ENCODE measurements at places on chromosomes 5 and 9.

GRCh38 chr5:123421773-123422172, 1.4 kb downstream of the CEP120 start:
- no peak for DNase-seq

DNA sequence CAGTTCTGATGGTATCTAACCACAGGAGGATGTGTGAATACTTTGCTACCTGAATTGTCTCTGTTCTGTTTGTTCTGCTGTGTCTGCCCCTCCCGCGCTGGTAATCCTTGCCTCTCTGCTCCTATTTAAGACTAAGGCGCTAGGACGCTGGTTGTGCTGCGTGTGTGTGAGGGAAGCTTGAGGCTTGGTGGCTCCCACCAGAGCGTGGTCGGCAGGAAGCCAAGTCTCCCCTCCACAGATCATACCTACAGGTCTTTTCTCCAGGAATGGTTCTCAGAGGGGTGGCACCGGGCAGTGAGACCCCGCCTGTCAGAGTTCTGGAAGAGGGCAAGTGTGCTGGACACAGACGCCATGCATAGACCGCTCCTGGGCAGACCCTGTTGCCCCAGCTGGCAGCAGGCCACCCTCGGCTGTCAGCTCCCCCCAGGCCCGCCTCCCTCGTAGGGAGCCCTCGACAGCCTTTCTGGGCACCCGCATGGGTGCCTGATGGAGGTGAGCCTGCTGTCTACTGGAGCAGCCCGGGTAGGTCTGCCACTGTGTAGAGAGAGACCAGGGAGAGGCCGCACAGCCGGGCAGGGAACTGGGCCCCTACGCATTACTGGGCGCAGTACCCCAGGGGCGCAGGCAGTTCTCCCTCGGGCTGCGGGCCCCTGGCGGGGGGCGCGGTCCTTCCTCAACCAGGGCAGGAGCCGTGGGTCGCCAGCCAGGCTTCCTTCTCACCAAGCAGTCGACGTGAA, 53.4 kb upstream of the ROR2 start:
- peak; percentile 74 for DNase-seq

DNA sequence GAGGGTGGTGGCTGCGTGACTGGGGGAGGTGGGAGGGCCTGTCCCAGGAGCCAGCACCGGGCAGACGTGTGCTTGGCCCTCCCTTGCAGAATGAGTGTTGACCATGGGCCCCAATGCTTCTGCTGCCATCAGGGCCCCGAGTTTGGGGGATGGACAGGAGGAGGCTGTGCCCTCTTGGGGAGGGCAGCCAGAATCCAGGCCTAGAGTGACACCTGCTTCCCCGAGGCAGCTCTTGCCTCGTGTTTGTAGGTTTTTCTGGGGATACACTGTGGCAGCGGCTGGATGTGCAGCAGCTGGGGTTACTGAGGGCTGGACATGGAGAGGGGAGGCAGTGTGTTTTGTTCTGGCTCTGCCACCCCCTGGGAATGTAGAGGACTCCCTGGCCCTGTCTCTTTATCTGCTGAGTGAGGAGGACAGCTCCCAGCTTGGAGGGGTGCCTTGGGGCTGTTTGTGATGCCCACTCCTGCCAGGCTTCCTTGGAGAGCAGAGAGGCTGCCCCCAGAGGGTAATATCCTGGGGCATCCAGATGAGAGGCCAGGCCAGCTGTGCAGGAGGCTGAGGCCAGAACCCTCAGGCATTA, 22.7 kb downstream of the WNK2 start:
- DNase-seq, result no peak

DNA sequence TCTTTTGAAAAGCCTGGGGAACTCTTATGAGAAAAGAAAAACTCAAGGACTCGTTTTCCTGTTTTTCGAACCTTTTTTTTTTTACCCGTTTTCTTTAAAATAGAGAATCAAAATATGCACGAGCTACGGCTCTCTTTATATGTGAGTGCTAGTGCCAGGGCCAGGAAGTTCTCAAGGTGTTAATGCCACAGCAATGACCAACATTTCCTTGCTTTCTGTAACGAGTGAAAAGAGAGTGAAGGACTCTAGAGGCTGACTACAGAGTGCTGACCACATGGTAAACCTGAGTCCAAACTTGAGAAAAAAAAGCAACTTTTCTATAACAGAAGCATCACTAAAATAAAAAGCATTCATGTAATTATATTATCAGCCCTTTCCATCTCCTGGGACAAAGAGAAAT, 102.2 kb upstream of the SLC28A3 start:
- no peak for DNase-seq

DNA sequence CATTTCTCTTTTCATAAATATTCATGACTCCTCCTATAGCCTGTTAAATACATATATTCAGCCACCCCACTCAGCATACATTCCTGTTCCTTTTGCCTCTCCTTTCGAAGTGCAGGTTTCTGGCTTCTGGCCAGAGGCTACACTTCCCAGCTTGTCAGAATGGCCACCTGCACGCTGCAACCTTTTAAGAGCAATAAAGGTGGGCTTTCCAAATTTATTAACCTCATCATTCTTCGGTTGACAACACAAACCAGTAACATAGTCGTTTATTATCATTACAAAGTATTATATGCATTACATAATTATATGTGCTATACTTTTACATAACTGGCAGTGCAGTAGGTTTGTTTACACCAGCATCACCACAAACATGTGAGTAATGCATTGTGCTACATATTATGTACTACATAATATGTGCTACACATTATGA, 16.5 kb upstream of the TMEM171 start:
- no peak for DNase-seq

GRCh38 chr9:133943036-133943780, 48.9 kb downstream of the VAV2 start:
- no peak for DNase-seq

GRCh38 chr5:130501151-130501865, 597.0 kb downstream of the CHSY3 start:
- no peak for DNase-seq

- DNase-seq, result no peak
Observed at GRCh38 chr5:135308752-135309151, 90.3 kb downstream of the MACROH2A1 start.

DNA sequence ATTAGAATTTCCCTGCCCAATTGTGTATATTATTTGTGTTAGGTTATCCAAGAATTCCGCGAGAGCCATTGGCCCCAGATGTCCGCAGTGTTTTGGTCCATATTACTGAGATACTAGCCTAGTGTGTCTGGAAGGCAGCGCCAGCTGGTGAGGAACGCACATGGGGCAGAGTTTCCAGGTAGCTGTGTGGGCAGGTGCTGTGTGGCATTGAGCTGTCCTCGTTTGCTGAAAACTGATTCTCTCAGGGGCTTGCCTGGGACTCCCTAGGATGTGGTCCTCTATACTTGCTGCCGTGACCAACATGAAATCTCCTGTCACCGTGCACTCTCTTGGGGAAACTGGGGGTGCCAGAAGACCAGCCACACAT, 288.7 kb downstream of the FANCC start:
- no peak for DNase-seq

DNA sequence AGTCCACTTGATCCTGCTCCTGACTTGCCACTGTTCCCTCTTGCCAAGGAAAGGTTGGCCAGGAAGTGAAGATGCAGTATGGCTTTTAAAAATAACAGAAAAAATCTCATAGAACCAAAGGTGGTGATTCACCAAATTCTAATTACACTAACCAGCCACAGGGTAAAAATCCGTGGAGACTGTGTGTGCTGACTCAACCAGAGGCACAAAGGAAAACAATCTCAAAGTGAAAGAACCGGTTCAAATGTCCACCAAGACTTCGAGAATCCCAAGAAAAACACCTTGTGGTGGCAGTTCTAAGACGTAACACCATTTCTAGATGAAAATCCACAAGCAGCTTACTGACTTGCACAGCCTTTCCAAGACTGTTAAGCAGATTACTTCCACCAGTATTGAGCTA, 279.1 kb downstream of the TLE1 start:
- DNase-seq, result no peak

DNA sequence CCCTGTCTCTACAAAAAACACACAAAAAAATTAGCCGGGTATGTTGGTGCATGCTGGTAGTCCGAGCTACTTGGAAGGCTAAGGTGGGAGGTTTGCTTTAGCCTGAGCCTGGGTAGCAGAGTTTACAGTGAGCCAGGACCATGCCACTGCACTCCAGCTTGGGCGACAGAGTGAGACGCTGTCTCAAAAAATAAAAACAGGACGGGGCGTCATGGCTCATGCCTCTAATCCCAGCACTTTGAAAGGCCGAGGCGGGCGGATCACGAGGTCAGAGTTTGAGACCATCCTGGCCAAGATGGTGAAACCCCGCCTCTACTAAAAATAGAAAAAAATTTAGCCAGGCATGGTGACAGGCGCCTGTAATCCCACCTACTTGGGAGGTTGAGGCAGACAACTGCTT, 40.3 kb downstream of the UBE2D2 start:
- no peak for DNase-seq

DNA sequence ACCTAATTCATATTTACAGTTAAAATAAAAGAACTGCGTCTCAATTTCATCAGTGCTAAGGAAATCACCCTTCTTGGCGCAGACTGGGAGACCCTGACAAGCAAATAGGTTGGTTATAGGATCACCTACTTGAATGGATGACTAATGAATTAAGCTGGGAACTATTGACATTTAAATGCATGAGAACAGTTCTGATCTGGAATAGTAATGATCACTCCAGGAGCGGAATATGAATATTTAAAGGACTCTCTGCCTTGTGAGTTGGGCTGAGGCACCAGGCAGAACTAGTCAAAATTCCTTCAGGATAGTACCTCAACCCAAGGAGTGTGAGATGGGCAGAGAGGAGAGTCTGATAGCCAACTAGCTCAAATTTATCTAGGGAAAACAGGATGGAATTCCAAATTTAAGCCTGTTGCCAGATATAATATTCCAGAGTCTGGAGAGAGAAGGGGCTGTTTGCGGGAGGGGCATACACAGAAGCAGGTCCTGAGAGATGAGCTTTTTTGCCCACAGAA, 364.4 kb downstream of the CSNK1G3 start:
- DNase-seq, result no peak

DNA sequence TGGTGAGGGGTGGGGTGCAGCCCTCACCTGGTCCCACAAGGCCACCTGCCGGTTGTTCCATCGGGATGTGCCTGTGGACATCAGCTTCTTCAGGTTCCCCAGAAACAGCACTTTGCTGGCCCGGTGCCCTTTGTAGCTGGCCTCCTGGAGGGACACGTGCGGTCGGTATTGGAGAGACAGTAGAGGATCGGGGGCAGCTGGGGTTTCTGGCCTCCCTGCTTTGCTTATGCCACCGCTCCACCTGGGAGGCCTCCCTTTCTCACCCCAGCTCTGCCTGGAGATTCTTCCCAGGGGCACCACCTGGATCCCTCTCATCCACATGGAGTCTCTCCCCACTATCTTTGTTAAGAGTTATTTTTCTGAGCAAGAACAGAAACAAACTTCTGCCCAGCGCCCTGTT, 13.1 kb upstream of the TRIM14 start:
- no peak for DNase-seq

GRCh38 chr5:178625679-178626483, 969 bp downstream of the CLK4 start:
- no peak for DNase-seq

DNA sequence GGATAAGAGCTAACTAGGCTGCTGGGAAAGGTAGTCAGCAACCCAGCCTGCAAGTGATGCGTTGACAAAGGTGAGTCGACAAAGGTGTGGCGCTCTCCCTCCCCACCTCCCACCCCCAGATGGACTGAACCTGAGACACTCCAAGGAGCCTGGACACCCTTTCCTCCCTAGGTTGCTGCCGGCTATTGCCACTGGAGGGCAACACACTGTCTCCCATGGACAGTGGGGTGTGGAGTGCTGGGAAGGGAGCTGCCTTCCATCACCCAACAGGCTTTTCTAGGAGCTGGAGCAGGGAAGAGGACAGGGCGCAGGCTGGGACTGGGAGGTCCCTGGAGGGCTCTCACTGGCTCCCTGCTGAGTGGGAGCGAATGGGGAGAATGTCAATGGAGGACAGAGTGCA, 75.4 kb upstream of the ARAP3 start:
- no peak for DNase-seq

DNA sequence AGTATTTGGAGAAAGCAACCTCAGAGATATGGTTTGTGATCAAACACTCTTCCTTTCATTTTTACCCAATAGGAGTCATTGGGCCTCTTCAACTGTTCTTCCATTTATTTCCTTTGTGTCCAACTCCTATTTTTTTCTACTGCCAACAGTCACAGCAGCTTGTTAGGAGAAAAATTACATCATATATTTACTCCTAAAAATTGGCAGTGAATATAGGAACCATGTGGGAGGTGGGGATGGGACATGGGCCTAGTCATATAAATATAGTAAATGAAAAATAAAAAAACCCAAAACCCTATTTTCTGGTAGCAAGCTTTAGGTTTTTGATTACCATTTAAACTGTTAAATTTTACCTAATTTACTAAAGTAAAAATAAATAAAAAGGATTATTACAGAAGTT, 134.9 kb upstream of the MPDZ start:
- no peak for DNase-seq

DNA sequence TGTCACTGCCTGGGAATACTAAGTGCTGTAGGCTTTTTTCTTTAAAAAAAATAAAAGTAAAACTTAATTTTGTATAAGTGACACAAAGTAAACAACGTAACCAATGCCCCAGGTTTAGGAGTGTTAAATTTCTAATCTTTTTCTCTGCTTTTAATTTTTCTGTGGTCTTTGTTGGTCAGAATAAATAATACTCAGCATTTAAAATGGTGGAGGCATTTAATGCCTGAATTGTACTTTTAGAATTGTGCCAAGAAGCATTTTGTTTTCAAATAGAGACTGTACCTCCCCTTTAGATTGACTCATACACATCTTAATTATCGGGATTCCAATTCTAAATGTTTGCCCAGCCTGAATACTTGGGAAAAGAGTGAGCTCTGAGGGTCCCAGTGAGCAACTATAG, 1.6 kb downstream of the DMXL1 start:
- no peak for DNase-seq

DNA sequence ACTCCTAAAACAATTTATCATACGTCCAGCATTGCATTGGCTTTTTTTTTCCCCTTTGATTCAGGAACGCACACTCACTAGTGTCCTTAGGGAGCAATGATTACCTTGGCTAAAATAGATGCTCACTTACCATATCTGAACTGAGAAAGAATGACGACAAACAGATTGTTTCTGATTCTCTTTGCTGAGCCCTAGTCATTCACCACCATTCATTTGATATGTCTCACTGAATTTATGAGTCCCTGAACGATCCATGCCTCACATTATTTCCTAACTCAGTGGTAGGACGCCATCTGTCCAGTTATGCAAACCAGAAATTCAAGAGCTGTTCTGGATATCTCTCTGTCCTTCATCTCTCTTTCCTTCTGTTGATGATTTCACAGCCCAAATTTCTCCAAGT, 39.3 kb upstream of the DAB2 start:
- no peak for DNase-seq

DNA sequence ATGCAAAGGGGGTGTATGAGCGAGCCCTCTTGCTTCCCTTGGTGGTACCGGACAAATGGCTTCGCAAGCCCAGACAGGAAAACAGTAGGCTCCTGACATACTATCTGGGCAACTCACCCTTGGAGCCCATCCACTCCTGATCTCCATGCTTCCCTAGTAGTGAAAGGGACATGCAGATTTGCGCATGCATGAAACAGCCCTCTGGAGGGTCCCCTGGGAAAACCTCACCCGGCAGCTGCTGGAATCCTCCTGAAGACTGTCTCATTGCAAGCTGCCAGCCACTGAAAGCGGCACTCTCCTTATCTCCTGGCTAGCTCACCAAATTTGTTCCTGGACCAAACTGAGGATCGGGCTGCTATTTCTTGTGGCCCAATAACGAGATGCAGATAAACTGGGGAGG, 10.2 kb downstream of the ZNF169 start:
- DNase-seq, result no peak

GRCh38 chr9:129172816-129173215, 5.2 kb downstream of the IER5L start:
- DNase-seq, result no peak

GRCh38 chr5:139759219-139759721, 36.3 kb upstream of the PSD2 start:
- no peak for DNase-seq

Measured in upper lobe of left lung (tissue), 6 donors.